Panc1 (cell line): ENCODE measurements at places on chromosomes 5 and 9.

DNA sequence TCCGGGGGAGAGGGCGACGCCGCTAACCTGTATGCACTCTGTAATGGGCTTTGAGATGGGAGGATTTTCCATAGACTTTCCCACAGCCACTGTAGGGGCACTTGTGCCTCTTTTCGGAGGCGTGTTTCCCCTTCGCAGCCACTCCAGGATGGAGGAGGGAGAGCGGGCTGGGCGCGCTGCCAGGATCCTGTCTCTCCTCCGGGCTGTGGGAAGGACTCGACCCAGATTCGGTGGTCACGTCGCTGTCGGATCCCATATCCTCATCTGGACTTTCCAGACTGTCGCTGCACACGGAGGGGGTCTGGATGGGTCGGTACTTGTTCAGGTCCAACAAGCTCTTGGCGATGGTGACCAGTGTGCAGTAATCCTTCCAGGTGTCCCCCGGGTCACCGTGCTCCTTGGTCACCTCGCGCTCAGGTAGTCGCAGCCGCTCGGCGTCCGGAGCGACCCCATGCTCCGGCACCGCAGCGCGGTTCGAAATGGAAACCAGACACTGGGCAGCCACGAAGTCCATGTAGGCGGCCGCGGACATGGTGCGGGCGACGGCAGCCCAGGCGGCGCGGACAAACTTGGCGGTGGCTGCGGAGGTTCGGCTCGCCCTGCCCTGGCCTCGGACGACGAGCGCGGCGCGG is 1.5 kb downstream of the KLF9 start:
- no peaks in the 10 kb centered on the region; the same call in 1 of the 2 replicates for H3K36me3 ChIP-seq
- 0 out of 2 replicates have a peak, but pooled peaks cover 3% of the 10 kb centered on the region for H3K4me1 ChIP-seq
- H3K27me3 ChIP-seq = no peaks in the 10 kb centered on the region
- DNase-seq = no peak
- H3K4me3 ChIP-seq = peak overlapping the region; percentile 60

DNA sequence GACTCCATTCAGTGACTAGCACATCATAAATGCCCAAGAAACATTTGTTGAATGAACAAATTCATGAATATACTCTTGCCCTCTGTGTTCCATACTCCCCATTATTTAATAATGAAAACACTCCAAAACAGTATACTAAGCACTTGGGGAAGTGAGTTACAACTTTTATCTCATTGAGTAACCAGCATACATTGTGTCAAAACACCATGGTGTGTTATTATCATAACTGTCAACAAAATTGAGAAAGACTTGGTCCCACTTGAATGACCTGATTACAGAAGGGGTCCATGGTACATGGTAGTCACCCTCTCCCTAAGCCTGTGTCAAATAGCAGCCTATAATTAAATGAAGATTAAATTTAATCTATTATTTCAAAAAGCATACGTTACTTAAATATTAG is 16.2 kb downstream of the ANKH start:
- no peak for DNase-seq
- H3K36me3 ChIP-seq = no peaks in the 10 kb centered on the region

DNA sequence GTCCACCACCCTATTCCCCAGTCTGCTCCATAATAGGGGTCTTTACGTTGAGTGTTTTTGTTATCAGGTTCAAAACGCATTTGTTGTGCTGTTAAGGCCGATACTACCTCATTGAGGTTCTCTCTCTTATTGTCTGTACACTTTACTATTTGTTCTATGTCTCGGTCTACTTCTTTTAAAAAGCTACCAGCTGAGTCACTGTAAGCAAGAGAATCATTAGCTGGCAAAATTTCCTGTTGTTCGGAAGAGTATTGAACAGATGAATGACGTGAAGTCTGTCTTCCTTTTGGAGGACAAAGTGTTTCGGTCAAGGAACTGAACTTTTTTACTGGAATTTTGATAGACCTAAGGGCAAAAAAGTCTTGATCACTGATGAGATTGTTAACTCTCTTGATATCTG is 10.3 kb downstream of the LYSMD3 start:
- no peak overlapping the region for H3K4me3 ChIP-seq
- no peaks in the 10 kb centered on the region for H3K27me3 ChIP-seq
- H3K4me1 ChIP-seq = no peaks in the 10 kb centered on the region
- peaks cover 22% of the 10 kb centered on the region; the same call in 1 of the 2 replicates for H3K36me3 ChIP-seq
- no peak for DNase-seq

- no peaks in the 10 kb centered on the region for H3K36me3 ChIP-seq
- no peaks in the 10 kb centered on the region for H3K4me1 ChIP-seq
- no peaks in the 10 kb centered on the region for H3K27me3 ChIP-seq
- no peak overlapping the region for H3K27ac ChIP-seq
- H3K4me3 ChIP-seq = no peak overlapping the region
These were observed 10.3 kb upstream of the ROR2 start for GRCh38 chr9:91960367-91960766.

DNA sequence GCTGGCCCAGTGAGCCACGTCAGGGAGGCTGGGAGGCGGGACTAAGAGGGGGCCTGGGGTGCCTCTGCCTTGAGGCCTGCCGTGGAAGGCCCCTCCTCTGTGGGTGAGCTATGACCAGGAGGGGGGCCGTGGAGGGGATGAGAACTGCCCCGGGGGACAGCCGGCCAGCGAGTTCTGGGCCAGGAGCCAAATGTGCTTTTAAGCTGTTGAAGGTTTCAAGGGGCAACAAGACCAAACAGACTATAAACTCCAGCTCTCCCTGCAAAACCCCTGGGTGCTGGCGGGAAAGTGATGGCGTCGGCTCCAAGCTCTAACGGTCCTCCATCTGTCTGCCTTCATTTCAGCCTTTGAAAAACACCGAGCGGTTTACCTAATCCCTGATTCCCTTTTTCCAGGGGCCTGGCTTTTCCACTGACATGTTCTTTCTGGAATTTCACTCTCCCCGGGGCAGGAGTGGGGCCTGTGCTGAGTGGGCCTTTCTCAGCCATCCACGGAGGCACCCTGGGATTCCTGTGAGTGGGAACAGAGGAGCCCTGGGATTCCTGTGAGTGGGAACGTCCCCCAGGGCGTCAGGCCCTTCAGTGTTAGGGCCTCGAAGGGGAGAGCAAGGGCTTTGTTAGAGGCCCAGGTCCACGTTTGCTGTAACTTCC is 65.6 kb downstream of the COL5A1 start:
- H3K4me3 ChIP-seq = no peak overlapping the region
- DNase-seq = no peak
- H3K27ac ChIP-seq = no peak overlapping the region
- H3K36me3 ChIP-seq = no peaks in the 10 kb centered on the region
- H3K27me3 ChIP-seq = no peaks in the 10 kb centered on the region

DNA sequence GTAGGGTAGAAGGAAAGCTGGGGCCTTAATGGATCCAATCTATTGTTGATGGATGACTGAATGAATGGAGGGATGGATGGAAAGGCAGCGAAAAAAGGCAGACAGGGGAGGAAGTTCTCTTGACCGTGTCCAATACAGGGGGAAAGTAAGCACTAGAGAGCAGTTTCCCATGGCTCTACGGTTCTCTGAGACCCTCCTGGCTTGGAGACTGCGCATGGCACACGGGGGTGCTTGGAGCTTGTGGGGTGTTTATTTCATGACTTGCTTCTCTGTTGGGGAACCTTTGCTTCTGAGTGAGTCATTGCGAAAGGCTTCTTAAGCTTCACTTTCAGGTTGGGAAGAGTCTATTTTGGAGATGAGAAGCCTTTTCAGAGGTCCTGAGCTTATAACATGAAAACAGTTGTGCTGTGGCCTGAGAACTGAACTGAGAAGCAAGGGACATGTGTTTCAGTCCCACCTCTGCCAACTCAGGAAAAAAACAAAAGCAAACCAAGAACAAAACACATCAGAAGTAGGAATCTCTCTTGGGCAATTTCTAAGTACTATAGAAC is 12.8 kb upstream of the TEX48 start:
- H3K36me3 ChIP-seq = no peaks in the 10 kb centered on the region
- no peaks in the 10 kb centered on the region for H3K4me1 ChIP-seq
- no peak overlapping the region for H3K4me3 ChIP-seq
- H3K27ac ChIP-seq = no peak overlapping the region

DNA sequence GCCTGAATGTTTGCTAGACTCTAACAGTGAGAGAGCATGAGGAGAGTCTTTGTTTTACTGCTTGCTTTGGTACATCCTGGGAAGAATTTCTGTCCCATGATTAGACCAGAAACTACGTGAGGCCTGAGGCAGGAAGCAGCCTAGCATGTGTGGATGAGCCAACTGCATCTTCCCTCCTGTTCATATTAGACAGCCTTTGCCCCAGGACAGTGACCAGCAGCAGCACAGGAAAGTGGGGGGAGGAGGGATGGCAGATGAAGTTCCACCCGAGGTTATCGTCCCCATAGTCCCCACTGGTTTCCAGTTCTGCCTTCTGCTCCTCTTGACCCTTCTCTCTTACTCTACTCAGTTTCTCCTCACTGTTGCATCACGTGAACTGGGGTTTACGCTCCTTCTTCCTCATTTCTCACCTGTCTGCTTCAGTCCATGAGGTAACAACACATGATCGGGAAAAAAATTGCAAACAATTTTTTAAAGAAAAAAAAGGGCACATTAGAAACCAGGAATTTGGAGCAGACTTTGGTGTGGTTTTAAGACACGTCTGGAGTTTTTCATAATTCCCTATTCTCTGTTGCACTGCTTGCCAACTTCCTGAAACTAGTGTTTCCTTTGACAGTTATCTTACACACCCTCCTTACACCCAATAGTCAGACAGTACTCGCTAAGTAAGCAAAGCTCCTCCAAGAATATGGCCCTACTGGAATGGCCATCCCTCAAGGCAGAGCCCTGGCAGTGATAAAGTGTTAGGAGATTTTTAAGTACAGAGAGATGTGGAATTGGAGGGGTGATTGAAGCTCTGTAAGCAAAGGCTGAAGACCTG is 84.1 kb downstream of the SNX18 start:
- no peaks in the 10 kb centered on the region for H3K36me3 ChIP-seq
- no peak overlapping the region for H3K27ac ChIP-seq
- H3K27me3 ChIP-seq = no peaks in the 10 kb centered on the region
- no peak overlapping the region for H3K4me3 ChIP-seq
